ENCODE measurements at places on chromosomes 5 and 9.

GRCh38 chr5:98975223-98975622, 46.4 kb upstream of the CHD1 start:
- DNase-seq = no peak

- no peak for DNase-seq
Measured at GRCh38 chr9:114460513-114461199, 44.6 kb downstream of the WHRN start.

GRCh38 chr5:56294354-56294753, 61.2 kb upstream of the ANKRD55 start:
- no peak for DNase-seq

DNA sequence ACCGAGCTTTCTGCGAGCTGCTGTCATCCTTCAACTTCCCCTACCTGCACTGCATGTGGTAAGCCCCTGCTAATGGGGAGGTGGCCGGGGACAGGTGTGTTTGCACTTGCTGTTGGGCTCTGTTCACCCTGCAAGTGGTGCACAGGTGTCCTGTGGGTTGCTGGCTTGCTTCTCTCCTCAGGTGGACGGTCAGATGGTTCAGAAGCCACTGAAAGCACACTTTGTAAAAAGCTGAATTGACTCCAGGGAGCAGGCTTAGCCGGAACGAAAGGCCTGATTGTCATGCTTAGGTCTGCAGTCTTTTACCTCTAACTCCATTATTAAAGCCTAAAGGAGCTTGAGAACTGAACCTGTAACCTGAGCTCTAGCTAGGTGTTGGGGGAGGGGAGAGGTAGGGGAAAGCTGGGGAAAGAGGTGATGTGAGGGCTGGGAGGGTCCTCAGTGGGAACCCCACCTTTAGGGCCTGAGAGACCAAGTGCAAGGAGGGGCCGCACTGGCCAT, 37.6 kb downstream of the ACER2 start:
- no peak for DNase-seq

DNA sequence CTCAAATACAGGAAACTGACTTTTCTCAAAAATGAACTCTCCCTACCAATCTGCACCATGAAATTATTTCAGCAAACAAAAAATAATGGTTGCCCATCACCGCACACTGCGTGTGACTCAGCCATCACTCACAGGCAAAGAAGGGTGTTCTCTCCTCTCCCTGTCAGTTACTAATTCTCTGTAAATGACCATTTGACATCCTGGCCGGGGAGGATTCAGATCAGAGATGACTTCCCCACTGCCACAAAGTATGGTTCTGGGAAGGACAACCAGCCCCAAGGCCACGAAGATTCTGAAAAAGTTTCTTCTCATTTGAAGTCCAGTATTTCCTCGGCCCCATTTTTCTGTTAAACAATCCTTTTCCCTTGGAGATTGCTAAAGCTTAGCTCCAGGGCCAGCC, 199.4 kb downstream of the AUH start:
- DNase-seq = no peak

GRCh38 chr9:130905902-130906734, 9.5 kb upstream of the QRFP start:
- DNase-seq = no peak

DNA sequence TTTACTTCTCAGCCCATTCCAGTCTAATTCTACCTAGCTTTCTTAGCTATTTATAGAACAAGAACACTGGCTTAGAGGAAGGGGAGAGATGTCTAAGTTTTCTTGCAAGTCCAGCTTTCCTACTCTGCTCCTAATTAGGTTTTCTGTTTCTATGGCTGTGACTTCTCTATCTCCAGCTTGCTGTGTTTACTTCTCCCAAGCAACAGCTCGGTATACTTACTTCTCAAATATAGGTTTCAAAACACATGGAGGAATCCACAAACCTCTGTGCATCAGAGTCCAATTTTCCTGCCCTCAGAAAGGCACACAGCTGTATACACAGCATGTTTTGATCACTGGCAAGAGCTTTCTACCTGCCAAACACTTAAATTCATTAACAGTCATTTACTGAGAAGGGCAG, 17.4 kb upstream of the HMGCR start:
- DNase-seq = no peak

DNA sequence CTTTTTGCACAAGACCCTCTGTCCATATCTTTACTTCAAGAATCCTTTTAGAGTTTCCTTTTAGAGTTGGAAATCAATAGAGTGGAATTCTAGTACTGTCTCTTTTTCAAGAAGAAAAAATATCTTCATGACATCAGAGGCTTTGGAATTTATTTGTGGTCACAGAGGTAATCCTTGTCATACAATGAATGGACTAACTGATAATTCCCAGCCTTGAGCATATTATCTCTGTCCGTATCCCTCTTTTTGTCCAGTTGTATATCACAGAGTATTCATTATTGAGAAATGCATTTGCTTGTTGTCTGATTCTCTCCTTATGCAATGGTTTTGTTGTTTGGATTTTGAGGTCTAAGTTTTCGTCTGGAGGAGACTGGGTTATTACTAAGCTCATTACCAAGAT, 82.0 kb upstream of the HAPLN1 start:
- no peak for DNase-seq

DNA sequence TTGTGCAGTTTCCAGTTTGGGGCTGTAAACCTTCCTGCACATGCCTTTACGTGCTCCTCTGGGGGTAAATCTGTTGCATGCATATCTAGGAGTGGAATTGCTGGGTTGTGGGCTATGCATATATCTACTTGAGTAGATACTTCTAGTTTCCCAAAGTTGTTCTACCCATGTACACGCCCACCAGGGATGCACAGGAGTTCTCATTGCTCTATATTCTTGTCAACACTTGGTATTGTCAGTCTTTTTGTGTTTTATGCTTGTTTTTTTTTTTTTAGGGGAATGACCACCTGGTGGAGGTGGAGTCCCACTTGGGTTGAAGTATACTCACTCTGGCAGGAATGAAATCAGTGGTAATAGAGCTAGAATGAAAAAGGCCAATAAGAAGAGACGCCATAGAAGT, 23.0 kb downstream of the FOXE1 start:
- no peak for DNase-seq

GRCh38 chr5:96562614-96563013, 99.6 kb upstream of the CAST start:
- no peak for DNase-seq

DNA sequence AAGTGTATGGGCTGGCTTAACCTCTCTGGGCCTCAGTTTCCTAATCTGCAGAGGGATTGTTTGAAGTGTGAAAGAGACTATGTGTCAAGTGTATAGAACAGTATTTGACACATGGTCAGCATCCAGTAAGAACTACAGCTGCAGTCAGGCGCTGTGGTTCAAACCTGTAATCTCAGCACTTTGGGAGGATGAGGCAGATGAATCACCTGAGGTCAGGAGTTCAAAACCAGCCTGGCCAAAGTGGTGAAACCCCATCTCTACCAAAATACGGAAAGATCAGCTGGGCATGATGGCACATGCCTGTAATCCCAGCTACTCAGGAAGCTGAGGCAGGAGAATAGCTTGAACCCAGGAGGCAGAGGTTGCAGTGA, 31.9 kb upstream of the STING1 start:
- no peak for DNase-seq

DNA sequence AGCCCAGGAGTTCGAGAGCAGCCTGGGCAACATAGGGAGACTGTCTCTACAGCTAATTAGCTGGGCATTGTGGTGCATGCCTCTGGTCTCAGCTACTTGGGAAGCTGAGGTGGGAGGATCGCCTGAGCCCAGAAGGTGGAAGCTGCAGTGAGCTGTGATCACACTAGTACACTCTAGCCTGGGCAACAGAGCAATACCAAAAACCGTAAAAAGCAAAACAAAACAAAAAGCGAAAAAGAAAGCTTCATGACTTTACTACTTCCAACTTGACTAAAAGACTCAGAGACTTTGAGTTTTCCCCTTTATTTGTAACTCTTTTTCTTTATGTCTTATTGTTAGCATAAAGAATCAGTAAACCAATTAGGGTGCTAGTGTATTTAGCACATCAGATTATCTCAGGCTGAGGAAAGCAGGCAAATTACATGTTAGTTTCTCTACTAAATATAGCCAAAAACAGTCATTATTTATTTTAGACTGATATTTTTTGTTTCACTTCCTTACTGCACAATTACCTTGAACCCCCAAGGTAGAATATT, 5.4 kb downstream of the RAD17 start:
- no peak for DNase-seq

DNA sequence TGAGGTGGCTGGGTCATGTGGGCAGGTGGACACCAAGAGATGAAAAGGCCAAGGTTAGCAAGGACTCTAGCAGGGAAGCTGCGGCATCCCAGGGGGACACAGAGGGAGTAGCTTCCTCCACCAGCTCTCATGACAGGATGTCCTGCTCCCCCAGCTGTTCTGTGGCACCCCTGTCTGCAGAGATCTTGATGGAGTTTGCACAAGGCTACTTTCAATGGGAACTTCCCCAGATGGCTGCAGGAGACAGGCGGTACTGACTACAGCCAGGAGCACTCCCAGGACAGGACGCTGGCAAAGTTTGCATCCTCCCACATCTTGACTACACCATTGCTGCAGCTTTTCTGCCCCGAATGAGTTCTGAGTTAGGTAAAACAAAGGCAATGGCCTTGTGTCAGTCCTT, 312.8 kb downstream of the TLE4 start:
- no peak for DNase-seq

GRCh38 chr5:149526845-149527590, 24.2 kb downstream of the CSNK1A1 start:
- no peak for DNase-seq

DNA sequence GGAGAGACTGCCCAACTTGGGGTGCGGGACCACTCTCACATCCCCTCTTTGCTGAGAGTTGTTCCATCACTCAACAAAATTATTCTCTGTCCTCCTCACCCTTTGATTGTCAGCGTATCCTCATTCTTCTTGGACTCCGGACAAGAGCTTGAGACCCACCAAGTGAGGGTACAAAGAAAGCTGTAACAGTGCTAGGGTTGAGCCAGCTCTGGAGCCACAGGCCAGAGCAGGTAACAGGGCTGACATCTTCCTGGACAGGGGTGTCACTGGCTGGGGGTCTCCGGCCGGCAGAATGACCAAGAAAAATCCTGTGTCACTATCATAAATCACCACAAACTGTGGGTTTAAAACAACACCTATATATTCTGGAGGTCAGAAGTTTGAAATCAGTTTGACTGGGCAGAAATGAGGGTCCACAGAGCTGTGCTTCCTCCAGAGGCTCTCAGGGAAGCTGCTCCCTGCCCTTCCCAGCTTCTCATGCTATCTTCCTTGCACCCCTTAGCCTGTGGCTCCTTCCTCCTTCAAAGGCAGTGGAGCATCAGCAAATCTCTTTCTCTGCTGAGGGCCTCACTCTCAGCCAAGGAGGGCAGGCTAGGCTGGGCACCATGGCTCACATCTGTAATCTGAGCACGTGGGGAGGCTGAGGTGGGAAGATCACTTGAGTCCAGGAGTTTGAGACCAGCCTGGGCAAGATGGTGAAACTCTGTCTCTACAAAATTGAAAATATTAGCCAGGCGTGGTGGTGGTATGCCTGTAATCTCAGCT, 4.1 kb upstream of the BBLN start:
- DNase-seq = no peak

GRCh38 chr5:171580502-171581265, 161.2 kb downstream of the FGF18 start:
- no peak for DNase-seq

GRCh38 chr5:14591548-14591947, 10.0 kb downstream of the OTULINL start:
- DNase-seq = no peak

GRCh38 chr5:105684799-105685198, 1985.9 kb downstream of the EFNA5 start:
- no peak for DNase-seq

DNA sequence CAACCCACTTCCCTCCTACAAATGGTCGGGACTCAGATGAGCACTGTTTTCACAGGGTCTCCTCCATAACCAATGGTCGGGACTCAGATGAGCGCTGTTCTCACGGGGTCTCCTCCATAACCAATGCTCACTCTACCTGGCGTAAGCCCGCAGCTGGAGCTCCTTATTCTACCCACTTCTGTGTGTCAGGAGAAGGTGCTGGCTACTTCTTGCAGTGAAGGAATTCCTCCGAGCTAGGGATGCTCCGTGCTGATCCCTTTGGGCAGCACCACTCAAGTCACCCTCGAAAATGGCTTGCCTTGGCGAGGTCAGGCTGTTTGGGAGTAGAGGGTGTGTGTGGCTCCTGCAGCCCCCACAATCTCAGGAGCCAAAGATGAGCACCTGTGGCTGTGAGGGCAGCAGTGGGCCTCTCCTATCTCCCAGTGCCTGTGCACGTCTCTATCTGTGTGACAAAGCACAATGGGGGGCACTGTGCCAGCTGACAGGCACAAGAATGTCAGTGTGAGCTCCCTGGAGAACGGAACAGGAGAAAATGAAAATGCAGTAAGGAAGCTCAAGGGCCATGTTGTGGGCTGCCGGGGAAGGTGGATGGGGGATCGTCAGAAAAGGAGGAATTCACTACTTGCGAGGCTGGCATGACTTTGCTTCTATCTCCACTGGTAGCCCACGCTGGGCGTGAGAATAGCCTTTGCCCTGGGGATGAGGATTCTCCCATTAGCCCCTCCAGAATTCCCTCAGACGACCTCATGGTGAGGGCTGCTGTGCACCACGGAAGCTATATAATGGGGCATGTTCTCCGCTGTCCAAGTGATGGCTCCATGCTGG, 3.9 kb upstream of the BTNL9 start:
- no peak for DNase-seq

GRCh38 chr9:12719431-12719830, 26.2 kb downstream of the TYRP1 start:
- no peak for DNase-seq

DNA sequence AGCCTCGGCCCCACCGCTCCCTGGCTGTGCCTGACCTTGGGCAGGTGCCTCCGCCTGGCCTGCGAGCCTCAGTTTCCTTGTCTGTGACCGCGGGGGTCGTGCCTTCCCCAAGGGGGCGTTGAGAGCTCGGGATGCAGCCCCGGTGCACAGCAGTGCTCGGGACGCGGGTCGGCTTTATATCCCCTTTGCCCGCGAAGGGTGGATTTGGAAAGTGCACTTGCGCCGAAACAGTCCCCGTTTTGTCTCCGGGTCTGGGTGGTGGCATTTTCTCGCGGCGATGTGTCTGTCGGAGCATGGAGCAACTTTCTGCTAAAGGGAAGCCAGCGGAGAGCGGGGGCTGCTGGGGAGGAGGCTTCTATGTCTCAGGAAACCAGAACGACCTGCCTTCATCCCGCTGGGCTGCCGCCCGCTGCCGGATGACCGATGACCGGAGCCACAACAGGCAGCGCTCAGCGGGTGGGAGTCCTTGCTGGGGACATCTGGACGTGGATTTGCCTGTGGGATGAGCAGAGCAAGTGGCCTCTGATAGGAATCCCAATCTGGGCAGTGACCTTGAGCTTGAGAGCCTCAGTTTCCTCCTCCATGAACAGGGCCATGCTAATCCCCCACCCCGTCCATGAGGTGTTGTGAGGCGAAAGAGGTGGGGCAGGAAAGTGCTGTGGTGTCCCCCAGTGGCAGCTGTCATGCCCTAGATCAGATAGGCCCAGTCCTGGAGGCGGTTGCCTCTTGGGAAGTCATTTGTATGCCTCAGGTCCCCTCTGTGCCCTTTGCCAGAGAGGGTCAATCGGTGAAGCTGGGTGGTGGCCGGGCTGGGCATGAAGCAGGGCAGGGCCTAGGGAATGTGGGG, 651 bp downstream of the HRH2 start:
- DNase-seq = no peak

GRCh38 chr5:133440467-133441115, 171.8 kb downstream of the FSTL4 start:
- no peak for DNase-seq

Measured in erythroblast (primary cell).